Fibroblast of pulmonary artery (primary cell): ENCODE measurements at places on chromosomes 5 and 9.

DNA sequence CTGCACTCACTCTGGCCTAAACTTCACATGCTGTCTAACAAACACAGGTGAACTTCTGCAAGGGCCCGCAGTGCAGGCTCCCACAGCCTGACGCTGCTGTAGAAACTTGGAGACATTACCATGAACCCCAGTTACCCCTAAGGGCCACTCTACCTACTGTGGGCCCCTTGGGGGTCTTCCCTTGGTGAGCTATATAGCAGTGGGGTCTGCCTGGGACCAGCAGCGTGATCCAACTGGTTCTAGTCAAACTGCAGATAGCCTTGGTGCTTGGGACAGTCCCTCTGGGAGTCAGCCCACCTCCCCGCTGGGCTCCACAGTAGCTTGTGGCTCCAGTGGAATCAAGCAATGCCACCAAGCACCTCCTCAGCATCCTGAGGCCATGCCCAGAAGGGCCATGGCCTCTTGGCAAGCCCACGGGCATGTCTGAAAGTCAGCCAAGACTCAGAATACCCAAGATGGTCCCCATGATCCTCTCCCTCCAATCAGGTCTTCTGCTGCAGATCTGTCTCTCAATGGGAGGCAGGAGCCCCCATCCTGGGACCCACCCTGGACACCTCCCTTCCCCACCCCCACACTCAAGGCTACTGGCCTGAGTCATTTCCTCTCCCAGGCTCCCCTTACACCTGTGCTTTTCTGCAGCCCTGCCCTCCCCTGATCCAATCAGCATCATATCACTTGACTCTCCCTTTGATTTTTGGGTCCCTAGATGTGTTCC, 230.0 kb upstream of the IRX1 start:
- no peak for DNase-seq

DNA sequence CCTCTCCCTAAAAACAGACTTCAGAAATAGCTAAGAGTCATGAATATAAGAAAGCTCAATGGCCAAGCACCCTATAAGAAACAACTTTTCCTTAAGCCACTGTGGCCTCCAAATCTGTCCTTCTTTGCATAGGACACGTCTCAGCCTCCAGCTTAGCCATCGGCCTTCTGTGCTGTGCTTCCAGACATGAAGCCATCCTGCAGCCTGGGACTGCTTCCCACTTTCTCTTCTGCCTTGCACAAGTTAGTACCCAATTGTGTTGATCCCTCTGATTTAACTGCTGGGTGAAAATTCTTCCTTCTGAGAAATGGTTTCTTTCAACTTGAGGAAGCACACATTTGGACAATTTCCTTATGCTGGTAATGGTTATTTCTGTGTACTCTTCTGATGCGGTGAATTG, 334.7 kb downstream of the MARCHF11 start:
- DNase-seq = no peak

GRCh38 chr5:57258052-57258451, 84.2 kb downstream of the GPBP1 start:
- DNase-seq = peak; percentile 14

- DNase-seq = peak; percentile 92
These were observed 94.6 kb upstream of the HMHB1 start for GRCh38 chr5:143717400-143717799.

DNA sequence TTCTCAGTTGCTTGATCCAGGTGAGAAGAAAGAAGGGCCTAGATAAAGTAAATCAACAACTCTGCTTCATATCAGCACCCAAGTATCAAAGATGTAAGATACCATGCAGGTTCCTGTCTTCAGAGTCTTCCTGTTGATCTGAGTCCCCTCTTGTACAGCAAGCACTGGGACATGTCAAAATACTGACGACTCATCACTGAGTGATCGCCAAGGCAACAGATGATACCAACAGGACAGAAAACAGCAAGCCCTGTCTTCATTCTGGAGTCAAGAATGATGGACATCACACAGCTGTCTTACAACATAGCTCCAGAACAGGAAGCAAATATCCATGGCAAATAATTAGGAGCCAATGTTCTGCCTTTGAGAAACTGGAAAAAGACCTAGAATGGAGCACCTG, 83.7 kb downstream of the TARS1 start:
- peak; percentile 11 for DNase-seq

DNA sequence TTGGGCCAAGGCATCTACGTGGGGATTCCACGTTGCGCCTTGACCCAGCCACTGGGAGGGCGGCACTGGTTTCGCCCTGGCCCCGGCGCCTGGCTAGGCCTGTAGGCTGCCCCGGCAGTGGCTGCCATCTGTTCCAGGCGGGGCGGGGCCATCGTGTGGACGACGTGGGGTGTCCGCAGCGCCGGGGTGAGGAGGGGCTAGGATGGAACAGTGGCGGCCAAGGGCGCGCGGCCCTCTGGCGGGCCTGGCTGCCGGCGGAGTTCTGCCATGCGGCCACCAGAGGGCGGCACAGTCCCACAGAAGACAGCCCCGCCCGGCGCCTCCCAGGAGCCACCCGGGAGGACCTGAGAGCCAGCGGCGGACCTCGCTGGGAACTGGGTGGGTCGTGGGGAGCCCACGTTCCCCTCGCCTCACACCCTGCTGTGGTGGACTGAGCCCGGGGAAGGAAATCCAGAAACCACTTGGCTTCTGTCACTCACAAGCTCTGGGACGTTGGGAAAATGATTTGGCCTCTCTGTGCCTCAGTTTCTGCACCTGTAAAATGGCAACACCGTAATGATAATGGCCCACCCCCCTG, 22.6 kb upstream of the RAPGEF1 start:
- DNase-seq = peak; percentile 56
